ENCODE measurements at places on chromosomes 6 and 20.

GRCh38 chr6:121884091-121884490 is 448.6 kb downstream of the GJA1 start:
- no peak for DNase-seq

GRCh38 chr6:84424956-84425355 is 197.5 kb upstream of the CEP162 start:
- no peak for DNase-seq

- no peak for DNase-seq
Measured at GRCh38 chr6:52983159-52983848, 11.8 kb downstream of the GSTA4 start.

- DNase-seq = no peak
Measured at GRCh38 chr6:32908897-32909296, 31.9 kb downstream of the HLA-DMB start.

GRCh38 chr20:17765584-17765983 is 65.8 kb downstream of the BANF2 start:
- no peak for DNase-seq

DNA sequence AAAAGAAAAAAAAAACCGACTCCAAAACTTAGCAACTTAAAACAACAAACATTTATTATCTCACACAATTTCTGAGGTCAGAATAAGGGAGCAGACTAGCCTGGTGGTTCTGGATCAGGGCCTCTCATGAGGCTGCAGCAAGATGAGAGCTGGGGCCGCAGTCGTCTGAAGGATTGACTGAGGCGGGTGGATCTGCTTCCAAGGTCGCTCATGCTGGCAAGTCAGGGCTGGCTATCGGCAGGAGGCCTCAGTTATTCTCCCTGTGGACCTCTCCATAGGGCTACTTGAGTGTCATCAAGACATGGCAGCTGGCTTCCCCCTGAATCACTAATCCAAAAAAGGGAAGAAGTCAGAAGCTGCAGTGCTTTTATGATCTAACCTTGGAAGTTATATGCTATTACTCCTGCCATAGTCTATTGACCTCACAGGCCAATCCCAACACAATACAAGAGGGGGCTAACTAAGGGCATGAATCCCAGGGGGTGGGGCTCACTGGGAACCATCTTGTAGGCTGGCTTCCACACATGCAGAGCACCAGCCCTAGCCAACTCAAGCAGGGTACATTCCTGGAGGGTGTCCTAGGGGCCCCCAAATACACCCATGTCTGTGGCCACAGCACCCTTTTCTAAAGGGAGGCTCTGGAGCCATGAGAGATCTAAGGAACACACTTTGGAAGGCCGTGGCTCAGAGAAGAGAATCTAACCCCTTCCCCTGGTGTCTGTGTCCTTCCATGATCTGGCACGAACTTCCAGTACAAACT is 11.3 kb downstream of the EBF4 start:
- no peak for DNase-seq

DNA sequence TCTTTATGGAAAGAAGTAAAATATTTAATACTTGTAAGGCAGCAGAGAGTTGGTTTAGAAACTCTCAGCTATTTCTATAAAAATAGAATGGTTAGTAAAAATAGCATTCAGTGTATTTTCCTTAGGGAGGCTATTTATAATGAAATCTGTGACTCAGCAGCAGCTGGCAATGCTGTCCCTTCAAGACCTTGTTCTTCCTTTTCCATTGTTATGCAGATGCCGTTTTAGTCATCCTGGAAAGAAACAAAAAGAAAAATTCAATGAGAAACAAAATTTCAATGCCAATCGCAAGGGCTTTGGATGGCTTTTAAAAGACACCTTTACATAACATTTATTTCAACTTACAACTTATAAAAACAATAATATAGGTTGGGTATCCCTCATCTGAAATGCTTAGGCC is 17.5 kb downstream of the MPC1 start:
- no peak for DNase-seq

- DNase-seq = peak; percentile 24
Measured at GRCh38 chr6:116011520-116011919, 49.2 kb downstream of the FRK start.

GRCh38 chr6:12472601-12473038 is 182.5 kb downstream of the EDN1 start:
- peak; percentile 93 for DNase-seq

DNA sequence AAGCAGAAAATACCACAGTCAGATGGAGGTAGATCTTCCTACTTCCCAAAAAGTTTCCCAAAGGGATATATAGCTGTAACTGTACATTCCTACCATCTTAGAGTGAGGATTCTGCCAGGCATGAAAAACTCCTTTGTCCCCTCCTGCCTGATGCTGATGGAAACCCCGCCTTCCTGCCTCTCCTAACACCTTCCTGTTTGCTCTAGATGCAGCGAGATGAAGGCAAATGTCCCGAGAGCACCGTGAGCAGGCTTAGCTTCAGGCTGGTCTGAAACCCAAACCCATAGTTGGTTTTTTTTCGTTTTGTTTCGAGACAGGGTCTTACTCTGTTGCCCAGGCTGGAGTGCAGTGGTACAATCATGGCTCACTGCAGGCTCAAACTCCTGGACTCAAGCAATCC is 55.6 kb downstream of the MYB start:
- no peak for DNase-seq

GRCh38 chr20:51487076-51487475 is 55.4 kb downstream of the NFATC2 start:
- DNase-seq = no peak

GRCh38 chr6:160429620-160429895 is 81.4 kb downstream of the SLC22A3 start:
- DNase-seq = no peak

- DNase-seq = no peak
Measured at GRCh38 chr6:164266851-164267250, 852.3 kb downstream of the QKI start.

DNA sequence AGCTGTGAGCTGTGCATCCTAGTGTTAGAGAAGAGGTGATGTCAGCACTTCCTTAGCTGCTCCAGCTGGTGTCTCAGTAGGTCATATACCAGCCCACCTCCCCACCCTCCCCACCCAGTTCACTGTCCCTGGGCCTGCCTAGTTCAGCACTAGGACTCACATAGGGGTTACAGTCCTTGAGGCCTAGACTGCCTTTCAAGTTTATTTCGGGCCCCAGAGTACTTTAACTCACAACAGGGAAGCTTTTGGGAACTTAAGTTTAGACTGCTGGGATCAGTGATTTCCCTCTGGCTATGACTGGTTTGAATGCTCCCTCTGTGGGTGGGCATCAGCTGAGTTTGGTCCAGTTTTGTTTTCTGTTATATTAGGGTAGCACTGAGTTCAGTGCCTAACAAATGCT is 139.2 kb upstream of the MMS22L start:
- no peak for DNase-seq

DNA sequence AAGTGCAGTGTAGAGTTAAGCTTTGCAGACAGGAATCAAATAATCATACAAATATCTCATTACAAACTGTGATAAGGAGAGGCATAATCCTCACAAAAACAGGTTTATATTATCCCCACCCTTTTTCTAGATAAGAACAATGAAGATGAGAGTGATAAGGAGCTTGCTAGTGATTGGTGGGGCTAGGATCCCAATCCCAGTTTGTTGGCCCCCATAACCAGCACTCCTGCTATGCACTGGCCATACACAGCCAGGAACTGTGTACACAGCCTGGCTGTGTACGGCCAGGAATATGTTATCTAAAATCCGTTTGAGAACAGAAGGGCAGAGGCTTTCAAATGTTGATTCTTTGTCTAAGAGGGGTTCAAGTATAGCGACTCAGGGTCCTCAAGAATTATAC is 180.6 kb downstream of the EYA2 start:
- DNase-seq = no peak

GRCh38 chr20:4593149-4593525 is 128.6 kb upstream of the PRND start:
- DNase-seq = no peak

DNA sequence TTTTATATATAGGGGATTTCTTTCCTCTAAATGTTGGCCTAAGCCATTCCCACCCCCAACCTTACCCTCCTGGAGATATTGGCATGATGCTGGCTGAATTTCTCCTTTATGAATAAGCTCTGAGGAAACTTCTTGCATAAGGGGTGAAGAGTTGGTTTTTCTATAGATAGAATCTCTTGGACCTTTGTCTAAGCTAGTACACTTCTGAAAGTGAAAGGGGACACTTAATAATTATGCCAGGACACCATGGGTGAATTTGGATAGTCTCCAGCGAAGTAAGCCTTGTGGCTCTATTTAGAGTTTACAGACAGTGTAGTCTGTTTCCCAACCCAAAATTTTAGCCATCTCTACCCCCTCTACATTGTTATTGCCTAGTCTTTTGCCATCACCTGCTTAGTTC is 27.1 kb upstream of the FABP7 start:
- DNase-seq = no peak

GRCh38 chr20:53346335-53346648 is 247.3 kb downstream of the ZNF217 start:
- DNase-seq = no peak

GRCh38 chr6:3350252-3350796 is 91.6 kb downstream of the PSMG4 start:
- no peak for DNase-seq

- no peak for DNase-seq
Measured at GRCh38 chr6:52635049-52635577, 35.8 kb upstream of the TMEM14A start.

DNA sequence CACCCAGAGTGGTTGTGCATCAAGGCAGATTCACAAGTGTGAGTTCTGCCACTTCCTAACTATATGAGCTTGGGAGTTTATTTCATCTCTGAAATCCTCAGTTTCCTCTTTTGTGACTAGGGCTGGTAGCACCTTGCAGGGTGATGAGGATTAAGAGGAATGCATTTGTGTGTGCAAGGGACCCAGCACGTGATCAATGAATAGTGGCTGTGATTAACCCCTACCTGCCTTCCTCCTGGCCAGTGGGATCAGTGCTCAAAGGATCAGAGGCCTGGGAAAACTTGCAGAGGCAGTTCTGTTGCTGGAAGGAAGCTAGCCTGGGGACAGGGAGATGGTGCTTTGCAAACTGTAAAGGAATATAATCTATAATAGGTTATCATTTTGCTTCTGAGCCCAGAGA is 7.3 kb downstream of the SDC4 start:
- no peak for DNase-seq

- no peak for DNase-seq
Measured at GRCh38 chr20:46494077-46494476, 19.3 kb downstream of the ZNF334 start.
